ENCODE measurements at places on chromosomes 2 and 18. TPM values are rescaled to one million over a fixed set of nuclear protein-coding genes. Genes with fewer than 3 reads are reported as not detected.

The GREB1L gene
- total RNA-seq = not detected

DNA sequence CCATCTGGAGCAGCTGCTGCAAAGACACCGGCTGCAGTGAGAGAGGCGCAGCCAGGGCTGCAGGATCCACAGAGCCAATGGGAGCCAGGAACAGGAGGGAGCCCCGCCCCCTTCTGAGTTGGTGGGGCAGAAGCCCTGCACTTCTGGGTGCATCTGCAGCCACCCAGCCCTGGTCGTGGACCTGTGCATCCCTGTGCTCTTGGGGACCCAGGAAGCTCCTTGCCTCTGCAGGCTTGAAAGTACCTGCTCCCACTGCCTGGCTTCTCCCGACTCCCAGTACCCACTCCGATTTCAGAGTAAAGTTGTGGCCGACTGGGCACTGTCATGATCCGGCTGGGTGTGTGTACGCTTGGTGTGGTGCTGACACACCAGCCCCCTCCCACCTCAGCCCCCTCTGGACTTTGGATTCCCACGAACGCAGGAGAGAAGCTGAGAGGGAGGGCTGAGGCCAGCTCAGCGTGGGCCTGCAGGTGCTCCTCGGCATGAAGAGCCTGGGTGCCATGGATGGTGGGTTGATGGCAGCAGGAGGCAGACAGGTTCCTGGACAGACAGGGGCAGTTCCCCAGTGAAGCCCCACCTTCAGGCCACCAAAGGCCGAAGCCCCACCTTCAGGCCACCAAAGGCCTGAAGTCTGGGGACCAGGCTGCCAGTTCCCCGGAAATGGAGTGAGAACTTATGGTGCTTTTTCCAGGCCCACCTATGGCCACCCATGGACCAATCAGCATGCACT is 34.9 kb downstream of the LRRTM4 start:
- H3K27me3 ChIP-seq = no peaks in the 10 kb centered on the region
- no peaks in the 10 kb centered on the region for H3K4me1 ChIP-seq
- no peak for DNase-seq
- H3K36me3 ChIP-seq = no peaks in the 10 kb centered on the region
- H3K4me3 ChIP-seq = no peak overlapping the region

GRCh38 chr2:109138449-109138848 is 9.4 kb downstream of the SH3RF3 start:
- no peak overlapping the region for H3K27ac ChIP-seq
- peaks cover 34% of the 10 kb centered on the region for H3K4me1 ChIP-seq
- no peaks in the 10 kb centered on the region for H3K36me3 ChIP-seq

The HSBP1L1 gene
- 11.2 TPM for total RNA-seq

The ALK gene
- total RNA-seq = not detected

GRCh38 chr2:218648088-218648786 is 11.2 kb downstream of the ZNF142 start:
- H3K36me3 ChIP-seq = peaks cover 27% of the 10 kb centered on the region
- H3K4me1 ChIP-seq = peaks cover 7% of the 10 kb centered on the region
- no peak overlapping the region for H3K4me3 ChIP-seq

The CARF gene
- 4.2 TPM for total RNA-seq

DNA sequence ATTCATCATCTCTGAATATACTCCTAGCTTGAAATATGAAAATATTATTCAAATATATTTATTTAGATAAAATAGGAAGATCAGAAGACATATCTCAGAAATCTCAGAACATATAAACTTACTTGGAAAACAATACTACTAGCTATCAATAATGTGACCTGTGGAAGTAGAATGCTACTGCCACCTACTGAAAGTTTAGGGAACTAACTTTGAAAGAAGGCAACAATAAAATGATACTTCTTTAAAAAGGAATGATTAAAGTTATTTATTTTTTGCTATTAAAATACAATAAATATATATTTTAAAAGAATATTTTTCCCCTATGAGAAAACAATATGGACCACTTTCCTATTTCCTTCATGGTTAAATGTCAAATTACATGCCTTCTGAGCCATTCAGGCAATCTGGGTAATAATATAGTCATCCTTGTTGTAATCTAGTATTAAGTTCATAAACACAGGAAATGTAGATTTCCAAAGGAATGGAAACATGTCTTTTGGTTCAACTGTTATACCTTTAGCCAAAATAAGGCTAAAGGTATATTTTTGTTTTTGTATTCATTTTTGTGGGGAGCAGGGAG is 26.0 kb downstream of the ACADL start:
- H3K4me1 ChIP-seq = peaks cover 5% of the 10 kb centered on the region
- peaks cover 18% of the 10 kb centered on the region for H3K27me3 ChIP-seq
- no peak for DNase-seq
- H3K4me3 ChIP-seq = no peak overlapping the region
- no peaks in the 10 kb centered on the region for H3K36me3 ChIP-seq
- H3K27ac ChIP-seq = no peak overlapping the region

GRCh38 chr2:54936766-54937165 is 113.5 kb downstream of the RTN4 start:
- no peak overlapping the region for H3K27ac ChIP-seq
- no peak overlapping the region for H3K4me3 ChIP-seq
- H3K36me3 ChIP-seq = no peaks in the 10 kb centered on the region
- no peaks in the 10 kb centered on the region for H3K27me3 ChIP-seq

The GALNT5 gene
- not detected for total RNA-seq

The AOX1 gene
- 0.19 TPM for total RNA-seq

The TXNDC2 gene
- total RNA-seq = not detected

The RTP5 gene
- total RNA-seq = 0.20 TPM

The MC2R gene
- total RNA-seq = not detected

The DSC2 gene
- total RNA-seq = 0.14 TPM

The CCDC68 gene
- not detected for total RNA-seq

DNA sequence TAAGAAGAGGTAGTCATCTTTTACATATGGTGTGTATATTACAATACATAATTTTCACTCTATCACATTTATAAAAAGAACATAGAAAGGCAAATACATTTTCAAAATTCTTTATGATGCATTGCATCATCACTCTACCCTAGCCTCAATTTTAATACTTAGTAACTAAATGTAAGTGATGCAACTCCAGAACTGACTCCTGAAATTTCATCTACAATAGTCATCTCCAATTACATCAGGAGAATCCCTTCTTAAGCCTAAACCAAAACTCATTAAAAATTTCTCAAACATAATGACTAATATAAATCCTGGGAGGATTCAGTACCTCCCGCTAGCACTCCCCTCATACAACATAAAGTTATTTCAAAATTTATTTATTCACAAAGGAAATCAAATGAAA is 15.9 kb downstream of the TMX3 start:
- no peak overlapping the region for H3K4me3 ChIP-seq
- DNase-seq = no peak
- H3K27me3 ChIP-seq = no peaks in the 10 kb centered on the region
- H3K27ac ChIP-seq = no peak overlapping the region
- peaks cover 33% of the 10 kb centered on the region for H3K36me3 ChIP-seq

Measured in activated naive CD8-positive, alpha-beta T cell treated with anti-CD3 and anti-CD28 coated beads for 36 hours (primary cell).